Forelimb muscle (tissue), 1 donor: ENCODE measurements at places on chromosomes 3 and 15. TPM values are rescaled to one million over a fixed set of nuclear protein-coding genes. Genes with fewer than 3 reads are reported as not detected.

GRCh38 chr15:34597316-34597715 lies 13.9 kb upstream of the GOLGA8B start:
- no peak for DNase-seq

Gene CHP1
- 58.8 TPM for polyA plus RNA-seq

DNA sequence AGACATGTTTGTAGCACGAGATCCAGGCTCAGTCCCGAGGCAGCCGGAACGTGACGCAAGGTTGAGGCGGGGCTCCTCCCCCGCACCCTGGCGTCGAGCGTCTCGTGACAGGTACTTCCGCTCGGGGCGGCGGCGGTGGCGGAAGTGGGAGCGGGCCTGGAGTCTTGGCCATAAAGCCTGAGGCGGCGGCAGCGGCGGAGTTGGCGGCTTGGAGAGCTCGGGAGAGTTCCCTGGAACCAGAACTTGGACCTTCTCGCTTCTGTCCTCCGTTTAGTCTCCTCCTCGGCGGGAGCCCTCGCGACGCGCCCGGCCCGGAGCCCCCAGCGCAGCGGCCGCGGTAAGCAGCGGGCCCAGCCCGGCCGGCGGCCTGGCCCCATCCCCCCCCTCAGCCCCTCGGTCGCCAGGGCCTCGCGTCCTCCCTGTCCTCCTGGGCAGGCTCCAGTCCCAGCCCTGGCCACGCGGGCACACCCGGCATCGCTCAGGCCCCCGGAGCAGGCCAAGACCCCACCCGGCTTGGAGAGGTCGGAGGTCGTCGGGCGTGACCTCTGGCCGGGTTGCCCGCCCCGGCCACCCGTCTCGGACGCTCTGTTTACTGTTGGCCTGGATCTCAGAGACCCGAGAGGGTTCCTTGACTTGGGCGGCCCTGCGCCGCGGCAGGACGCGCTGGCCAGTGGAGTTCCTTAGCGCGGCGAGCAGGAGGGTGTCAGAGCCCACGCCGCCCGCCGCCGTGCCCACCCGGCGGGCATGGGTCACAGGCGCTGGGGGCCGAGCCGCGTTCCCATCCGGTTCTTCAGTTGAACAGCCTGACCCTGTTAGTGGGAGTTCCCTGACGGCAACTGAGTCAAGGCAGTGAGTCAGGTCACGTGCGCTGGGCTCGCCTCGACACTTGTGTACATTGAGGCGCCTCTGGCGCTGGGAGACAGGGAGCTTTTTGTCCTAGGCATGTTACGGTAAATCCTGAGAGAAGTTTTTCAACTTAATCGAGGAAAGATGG lies at the start of gene RAB7A:
Gene RAB7A (plus strand): TSS at position 161 of the 994 bp plus-strand sequence. CDS start 69,185 bp downstream, outside the sequence.
- DNase-seq, result peak; percentile 95

- DNase-seq, result no peak
These were observed 106.5 kb downstream of the ERC2 start for GRCh38 chr3:56361731-56362130.

DNA sequence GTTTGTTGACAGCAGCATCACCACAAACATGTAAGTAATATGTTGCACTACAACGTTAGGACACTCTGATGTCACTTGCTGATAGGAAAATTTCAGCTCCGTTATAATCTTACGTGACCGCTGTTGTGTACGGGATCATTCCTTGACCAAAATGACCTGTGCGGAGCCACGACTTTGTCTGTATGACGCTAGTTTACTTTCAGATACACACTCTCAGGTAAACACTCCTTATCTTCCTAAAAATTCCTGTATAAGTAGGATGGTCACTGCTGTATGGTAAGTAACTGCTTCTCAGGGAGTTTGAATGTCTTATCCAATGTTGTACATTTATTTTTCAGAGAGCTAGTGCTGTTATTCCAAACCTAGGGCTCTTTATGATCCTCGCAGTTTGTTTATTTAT lies 410.3 kb downstream of the NAALADL2 start:
- no peak for DNase-seq

Gene PIF1
- 8.0 TPM for polyA plus RNA-seq

Gene XCR1
- polyA plus RNA-seq, result 0.27 TPM

Gene RGMA
- polyA plus RNA-seq, result 65.4 TPM

- no peak for DNase-seq
These were observed 12.2 kb downstream of the RNF111 start for GRCh38 chr15:58999694-59000093.

Gene CCDC66
- 19.0 TPM for polyA plus RNA-seq

- no peak for DNase-seq
These were observed 75.6 kb upstream of the ANKRD34C start for GRCh38 chr15:79206940-79207339.

Gene TGM5
- polyA plus RNA-seq, result 0.16 TPM

GRCh38 chr3:65963787-65964677 lies 74.7 kb downstream of the MAGI1 start:
- no peak for DNase-seq

Gene ALPK3
- 92.1 TPM for polyA plus RNA-seq

DNA sequence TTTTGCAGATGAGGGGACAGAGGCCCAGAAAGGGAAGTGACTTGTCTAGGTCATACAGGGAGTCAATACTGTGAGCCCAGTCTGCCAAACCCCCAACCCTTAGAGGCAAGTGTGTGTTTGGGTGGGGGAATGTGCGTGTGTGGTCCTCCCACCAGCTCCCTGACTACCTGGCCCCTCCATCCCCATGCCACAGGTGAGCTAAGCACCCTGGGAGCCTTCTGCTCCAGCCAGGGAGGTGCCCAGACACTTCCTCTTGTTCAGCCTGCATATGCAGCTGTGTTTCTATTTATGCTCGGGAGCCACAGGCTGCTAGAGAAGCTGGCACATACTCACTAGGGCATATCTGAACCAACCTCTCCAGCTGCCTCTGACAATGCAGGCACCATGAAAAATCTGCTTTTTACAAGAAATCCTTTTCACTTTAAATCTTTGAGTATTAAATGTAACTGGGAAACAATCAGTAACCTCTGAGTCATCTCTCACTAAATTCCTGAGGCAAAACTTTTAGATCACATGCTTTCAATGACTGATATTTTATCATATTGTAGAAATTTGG lies 20.7 kb downstream of the TBC1D2B start:
- DNase-seq, result no peak

GRCh38 chr3:152313914-152314313 lies 45.2 kb downstream of the MBNL1 start:
- no peak for DNase-seq

DNA sequence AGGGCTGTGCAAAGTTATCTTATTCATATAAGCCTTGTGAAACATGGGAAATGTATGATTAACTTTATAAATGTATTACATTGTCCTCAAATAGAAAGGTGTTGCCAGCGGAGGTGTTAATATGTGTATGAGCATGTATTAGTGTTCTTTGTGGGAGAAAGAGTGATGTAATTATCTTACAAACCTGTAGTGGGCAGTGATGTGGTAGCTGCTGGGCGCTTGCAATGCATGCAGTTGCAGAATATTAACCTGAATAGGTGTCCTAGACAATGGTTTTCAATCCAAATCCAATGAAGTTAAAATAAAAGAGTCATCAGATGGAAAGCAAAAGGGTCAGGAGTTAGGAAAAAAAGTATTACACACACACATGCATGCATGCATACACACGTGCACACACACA lies 881.3 kb upstream of the CADM2 start:
- DNase-seq, result no peak
